ENCODE measurements at places on chromosomes 2 and 18.
A peak's percentile ranks its signal among the peaks of the same experiment; 100 is the strongest.

GRCh38 chr2:232882505-232883115, 12.5 kb downstream of the SNORC start:
- no peak for DNase-seq

GRCh38 chr18:51107082-51107481, 77.1 kb downstream of the SMAD4 start:
- no peak for DNase-seq

DNA sequence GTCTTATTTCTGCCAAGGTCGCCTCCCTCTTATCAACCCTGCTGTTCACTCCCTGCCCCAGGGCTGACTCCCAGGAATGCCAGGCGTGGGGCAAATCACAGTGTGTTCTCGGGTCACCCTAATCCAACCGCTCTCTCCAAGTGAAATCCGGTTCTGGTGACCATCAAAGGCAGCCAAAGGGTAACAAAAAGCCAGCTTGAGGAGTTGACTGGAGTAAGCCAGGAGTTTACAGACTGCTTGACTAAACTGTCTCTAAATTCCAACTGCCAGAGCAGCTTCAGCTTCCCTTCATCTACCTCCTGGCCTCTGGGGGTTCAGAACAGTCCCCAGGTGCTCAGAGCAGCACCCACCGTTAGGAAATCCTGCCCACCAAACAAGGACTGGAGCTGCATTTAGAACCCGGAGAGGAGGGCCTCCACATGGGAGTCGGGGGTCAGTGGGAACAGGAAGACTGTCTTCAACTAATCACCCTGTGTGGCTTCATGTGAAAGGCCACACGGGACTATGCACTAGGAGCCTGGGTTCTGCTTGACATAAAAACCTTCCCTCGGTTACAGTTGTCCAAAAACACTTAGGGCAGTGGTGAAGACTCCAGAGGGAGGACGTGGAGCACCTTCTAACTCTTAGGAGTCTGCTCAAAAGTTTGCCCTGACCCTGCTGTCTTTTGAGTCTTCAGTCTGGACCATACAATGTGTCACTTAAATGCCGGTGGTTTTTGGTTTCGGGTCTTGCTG, 24.2 kb upstream of the MCFD2 start:
- no peak for DNase-seq

GRCh38 chr18:41973983-41974382, 18.9 kb downstream of the PIK3C3 start:
- no peak for DNase-seq

DNA sequence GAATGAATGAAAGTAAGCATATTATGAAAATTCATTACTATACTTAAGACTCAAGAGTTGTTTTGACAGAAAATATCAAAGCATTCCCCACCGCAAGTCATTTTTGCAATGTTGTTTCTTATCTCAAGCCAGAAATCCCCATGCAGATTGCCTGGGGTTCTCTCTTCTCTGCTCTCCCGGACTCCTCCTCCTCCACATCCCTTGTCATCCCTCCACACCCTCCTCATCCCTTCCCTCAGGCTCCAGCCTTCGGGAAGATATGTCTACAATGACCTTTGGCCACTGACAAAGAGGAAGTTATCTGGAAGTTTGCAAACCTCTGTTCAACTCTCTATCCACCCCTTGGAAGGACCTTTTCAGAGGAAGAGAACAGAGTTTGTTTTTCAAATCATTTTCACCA, 11.9 kb downstream of the TFCP2L1 start:
- no peak for DNase-seq

DNA sequence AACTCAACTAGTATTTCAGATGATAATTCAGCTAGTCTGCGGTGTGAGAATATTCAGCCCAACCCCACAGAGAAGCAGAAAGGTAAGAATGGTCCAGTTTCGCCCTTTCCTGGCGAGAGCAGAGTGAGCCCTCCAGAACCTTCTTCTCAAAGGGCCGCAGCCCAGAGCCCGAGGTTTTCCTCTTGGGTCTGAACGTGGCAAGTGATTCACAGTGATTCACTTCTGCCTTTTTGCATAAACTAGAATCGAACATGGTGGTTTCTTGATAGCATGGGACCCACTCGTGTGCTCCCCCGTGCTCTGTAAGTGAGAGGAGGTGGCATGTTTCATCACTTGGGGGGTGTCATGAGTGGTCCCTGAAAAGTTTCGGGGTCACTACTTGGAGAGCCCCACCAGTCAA, 24.2 kb downstream of the TRAF3IP1 start:
- no peak for DNase-seq

DNA sequence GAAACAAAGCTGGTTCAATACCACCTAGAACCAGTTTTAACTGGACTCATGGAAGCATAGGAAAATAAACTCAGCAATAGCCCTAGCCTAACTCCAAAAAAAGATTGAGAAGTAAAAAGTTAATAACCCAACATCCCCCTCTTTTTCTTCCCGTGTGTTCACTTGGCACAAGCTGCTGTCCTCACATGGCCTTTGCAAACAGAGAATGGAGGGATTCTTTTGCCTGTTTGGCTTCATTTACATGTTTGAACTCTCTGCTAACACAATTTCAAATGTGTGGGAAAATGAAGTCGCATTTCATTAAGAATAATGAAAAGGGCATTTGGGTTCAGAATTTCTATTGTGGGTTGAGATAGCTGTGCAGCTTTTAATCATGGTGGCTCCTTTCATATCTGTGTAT, 589.2 kb upstream of the LRRTM1 start:
- DNase-seq, result no peak

- no peak for DNase-seq
Observed at GRCh38 chr2:72425996-72426395, 278.3 kb upstream of the CYP26B1 start.

- peak; percentile 35 for DNase-seq
Observed at GRCh38 chr2:85248773-85249509, 78.8 kb downstream of the TGOLN2 start.

GRCh38 chr2:64605991-64606478, 47.7 kb downstream of the SERTAD2 start:
- no peak for DNase-seq

- DNase-seq, result no peak
Observed at GRCh38 chr2:113171334-113172075, 2.3 kb upstream of the PSD4 start.

- no peak for DNase-seq
Observed at GRCh38 chr2:16700551-16701259, 35.1 kb upstream of the CYRIA start.

GRCh38 chr2:216916956-216917650, 57.2 kb upstream of the TNP1 start:
- no peak for DNase-seq

GRCh38 chr2:235670974-235671787, 177.3 kb downstream of the AGAP1 start:
- peak; percentile 60 for DNase-seq

- DNase-seq, result peak; percentile 12
Observed at GRCh38 chr2:227612546-227613271, 1.9 kb downstream of the SCYGR3 start.

GRCh38 chr2:30098266-30099005, 48.4 kb upstream of the YPEL5 start:
- DNase-seq, result no peak

- DNase-seq, result no peak
Observed at GRCh38 chr18:7369006-7369405, 138.1 kb downstream of the LRRC30 start.

DNA sequence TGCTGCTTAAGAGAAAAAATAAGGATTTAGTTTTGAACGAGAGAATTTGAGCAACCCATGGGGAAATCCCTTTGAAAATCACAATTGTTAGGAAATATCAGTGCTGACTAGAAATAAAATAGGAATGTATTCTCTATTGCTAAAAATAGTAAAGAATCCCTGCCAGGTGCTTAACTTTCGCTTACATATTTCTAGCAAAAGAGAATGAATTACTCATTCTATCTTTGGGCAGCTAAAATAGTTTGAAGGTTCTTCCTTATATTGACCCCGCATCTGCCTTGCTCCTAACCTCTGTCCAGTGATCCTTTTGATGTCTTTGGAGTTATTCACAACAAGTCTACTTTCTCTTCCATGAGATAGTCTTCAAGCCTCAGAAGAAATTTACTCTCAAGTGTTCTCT, 103.8 kb downstream of the PLCL1 start:
- no peak for DNase-seq

- no peak for DNase-seq
Observed at GRCh38 chr2:123127236-123127635, 897.9 kb upstream of the CNTNAP5 start.

DNA sequence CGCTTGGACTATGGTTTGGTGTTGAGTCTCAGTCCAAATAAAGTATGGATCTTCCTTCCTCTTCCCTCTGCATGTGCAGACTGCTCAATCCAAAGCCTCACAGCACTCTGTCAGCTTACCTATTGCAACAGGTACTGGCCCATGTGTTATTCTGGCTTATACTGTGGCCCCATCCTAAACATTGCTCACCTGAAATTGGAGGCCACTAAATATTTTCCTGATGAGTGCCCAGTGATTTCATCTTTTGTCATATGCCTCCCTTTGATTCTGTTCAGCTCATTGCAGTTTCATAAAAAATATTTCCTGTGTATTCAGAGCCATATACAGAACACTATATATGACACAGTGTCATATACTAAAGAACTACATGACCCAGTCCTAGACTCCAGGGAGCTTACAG, 86.3 kb upstream of the FAM136A start:
- DNase-seq, result no peak

DNA sequence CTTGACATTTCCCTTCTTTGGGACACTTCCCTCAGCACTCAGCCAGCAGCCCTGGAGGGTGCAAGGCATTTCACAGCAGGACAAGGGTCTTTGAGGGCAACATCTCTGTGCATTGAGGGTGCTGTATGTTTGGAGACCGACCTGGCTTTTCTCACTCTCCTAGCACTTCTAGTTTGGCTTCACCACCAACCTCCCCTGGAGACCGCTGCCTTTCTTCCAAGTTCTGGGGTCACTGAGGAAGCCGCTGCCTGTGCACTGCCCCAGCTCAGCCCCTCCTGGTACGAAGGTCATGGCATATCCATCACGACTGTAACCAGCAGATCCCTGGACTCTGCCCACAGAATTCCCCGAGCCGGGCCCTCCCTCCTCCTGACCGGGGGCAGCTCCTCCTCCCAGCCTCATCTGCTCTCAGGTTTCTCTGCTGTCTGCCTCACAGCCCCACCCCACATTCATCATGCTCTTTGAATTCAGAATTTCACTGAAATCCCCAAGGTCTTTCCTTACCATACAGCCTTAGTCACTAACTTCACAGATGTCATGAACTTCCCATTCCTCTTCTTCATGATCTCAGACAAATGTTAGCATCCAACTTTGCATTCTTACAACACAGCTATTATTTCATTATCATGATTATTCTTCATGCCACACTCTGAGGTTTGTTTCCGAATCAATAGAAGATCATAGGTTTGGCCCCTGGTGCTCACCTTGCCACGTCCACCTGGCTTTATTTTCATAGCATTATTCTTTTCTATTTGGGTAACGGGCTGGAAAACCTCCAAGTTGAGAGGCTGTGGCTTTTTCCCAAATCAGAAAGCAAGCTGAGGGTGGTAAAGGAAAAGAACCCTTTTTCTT, 113.0 kb upstream of the COPS8 start:
- DNase-seq, result no peak

- no peak for DNase-seq
Observed at GRCh38 chr2:38815936-38816335, 37.9 kb downstream of the GEMIN6 start.

DNA sequence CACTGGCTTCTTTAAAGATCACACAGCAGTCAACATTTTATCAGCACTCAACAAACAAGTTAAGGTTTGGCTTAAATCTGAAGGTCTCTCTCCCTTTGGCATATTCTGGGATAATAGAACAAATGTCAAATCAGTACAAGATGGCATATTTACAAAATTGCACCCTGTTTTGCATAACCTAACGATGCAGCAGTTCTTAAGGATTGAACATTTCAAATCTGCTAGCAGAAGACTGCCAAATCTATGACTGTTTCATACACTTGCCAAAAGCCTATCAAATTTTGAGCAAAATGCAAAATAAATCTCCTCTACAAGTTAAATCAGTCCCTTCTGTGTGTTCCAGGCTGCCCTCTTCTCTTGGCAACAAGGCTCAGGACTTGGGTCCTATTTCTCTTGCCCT, 73.6 kb downstream of the DPP4 start:
- no peak for DNase-seq

DNA sequence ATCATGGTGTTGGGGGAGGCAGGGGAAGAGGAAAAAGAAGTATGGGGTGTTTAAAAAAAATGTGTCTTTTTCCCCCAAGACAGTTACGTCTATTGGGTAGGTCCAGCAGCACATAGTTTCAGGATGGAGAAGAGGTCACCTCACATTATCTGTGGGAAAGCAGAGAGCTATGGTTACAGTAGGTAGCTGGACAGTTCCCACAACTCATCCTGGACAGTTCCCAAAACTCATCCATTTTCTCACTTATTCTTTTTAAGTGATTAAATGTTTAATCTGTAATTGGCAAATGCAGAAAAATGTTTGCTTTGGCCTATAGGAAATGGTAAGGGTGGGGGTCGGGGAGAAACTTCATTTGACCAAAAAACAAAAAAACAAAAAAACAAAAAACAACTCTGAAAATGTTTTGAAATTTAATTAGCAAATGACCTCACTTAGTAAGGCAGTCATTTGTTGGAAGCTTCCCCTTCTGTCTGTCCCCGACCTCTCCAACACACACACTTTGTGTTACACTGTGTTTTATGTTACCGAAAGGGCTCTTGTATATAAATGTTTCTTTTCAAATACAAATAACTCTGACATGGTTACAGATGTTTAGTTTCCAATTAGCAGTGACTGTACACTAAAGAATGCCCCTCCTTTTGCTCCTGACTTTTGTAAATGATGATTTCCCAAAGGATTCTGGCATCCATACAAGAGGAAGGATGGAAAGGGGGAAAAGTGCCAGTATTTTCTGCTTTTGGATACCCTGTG, 173.3 kb upstream of the ZFP36L2 start:
- DNase-seq, result no peak

DNA sequence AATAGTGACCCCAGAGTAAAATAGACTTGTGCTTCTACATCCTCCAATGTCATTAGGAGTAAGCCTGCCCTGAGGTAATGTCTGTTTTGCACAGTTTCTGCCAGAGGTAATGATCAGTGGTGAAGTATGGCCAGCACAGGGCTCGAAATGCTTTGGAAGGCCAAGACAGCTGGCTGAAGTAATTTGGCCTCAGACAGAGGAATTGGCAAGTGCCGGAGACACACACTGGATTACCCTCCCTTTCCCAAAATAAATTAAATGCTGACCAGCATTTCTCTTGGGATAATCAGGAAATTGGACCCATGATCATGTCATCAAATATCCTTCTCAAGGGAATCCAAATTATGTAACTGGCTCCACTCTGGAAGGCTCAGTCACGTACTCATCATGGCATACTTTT, 379.0 kb upstream of the CHST9 start:
- DNase-seq, result no peak

- DNase-seq, result no peak
Observed at GRCh38 chr2:233117351-233117750, 57.2 kb downstream of the INPP5D start.

- no peak for DNase-seq
Observed at GRCh38 chr2:33913071-33913616, 314.0 kb upstream of the FAM98A start.

DNA sequence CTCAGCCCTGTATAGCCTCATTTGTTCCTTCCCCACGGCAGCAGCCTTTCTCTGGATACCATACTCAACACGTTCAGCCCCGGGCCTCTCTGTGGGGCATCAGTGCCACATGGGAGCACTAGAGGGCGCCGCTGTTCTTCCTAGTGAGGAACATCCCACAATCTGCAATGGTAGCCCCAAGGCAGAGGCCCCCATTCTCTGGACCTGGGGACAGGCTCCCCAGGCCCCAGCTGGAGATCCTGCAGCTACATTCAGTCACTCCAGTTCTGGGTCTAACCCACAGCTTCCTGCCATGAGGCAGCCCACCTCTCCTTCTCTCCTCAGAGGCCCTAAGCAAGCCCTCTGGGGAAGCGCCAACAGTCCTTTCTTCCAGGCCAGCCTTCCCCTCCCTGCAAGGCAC, 14.2 kb upstream of the SFXN5 start:
- DNase-seq, result peak; percentile 60

GRCh38 chr2:239552213-239552926, 151.6 kb upstream of the HDAC4 start:
- no peak for DNase-seq
